ENCODE measurements at places on chromosomes 5 and 9.

GRCh38 chr5:138955013-138955660 lies 80.0 kb upstream of the LRRTM2 start:
- DNase-seq, result no peak

DNA sequence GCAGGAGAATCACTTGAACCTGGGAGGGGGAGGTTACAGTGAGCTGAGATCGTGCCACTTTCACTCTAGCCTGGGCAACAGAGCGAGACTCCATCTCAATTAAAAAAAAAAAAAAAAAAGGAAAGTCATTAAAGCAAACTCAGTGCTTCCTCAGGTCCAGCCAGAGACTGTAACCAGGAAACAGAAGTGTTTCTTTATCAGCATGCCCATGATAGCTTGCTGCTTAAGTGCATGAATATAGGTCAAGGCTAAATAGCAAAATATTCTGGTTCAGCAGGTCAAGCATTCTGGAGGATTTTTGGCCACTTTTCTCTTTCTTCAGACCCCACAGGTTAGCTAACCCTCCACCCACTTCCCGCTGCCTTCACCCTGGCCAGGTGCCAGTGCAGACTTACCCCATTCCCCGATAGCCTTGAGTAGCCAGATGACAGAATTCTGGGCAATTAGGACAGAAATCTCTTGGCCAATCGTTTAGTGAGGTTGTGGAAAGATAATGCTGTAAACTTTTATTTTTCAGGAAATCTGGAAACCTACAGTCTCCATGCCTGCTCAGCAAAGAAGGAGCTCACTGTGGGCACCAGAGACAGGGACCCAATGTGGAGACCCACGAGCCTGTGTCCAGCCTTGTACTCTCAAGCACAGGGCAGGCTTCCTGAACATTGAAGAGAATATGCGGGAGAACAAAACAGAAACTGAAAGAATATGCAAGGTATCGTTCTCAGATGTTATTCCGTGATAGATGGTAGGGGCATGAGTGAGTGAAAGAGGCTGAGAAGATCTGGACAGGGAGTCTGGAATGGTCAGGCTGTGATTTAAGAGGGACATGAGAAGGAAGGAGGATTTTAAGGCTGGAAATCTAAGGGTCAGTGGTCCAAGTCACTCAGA lies 4.2 kb upstream of the UGT3A2 start:
- DNase-seq, result no peak

DNA sequence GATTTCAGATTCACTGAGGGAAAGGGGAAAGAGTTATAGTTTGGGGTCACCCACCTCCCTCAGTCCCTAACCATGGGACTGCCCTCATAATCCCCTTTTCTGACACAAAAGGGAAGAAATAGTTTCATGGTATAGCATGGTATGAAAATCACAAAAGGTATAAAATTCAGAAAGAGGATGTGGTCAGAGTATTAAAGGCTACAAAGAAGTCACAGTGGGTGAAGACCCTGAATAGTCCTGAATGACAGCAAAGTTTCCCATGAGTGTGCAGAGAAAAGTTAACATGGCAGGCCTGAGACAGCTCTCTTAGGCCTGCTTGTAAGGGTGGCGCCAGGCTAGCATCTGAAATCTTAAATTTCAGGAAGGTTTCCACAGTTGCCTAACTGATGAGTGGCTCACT lies 290.6 kb upstream of the ZNF608 start:
- no peak for DNase-seq

DNA sequence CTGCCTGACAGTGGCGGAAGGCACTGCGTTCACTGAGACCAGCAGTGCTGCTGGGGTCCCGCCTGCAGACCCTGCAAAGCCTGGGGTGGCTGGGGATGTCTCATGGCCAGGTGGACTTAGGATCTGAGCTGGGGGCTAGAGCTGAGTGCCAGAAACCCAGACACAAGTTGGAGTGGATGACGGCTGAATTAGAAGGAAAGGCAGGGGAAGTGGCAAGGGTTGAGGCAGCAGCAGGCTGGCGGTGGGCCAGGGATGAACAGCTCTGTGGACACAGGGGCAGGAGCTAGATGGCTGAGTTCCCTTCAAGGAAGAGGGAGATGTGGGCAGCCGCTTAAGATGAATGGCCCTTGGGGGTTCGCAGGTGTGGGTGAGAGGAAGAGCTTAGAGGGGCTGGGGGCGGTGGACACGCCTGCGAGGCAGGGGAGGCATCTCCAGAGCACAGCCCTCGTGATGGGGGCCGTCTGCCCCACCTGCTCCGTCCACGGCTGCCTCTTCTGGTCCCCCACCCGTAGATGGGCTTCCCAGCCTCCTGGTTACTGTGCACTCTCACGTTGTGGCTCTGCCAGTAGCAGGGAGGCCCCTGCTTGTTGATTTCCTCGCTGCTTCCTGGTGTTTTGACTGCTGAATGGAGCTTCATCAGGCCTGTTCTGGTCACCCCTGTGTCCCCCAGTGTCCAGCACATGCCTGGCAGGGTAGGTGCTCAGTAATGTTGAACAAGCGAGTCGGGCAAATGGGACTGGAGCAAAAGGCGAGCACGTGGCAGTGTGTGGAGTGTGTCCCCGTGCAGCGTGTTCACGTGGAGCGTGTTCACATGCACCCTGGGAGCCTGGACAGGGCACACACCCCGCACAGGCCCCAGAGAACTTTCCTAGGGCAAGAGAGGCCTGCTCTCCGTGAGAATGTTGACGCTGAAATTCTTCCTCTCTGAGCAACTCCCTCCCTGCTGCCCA lies 168.2 kb downstream of the CACNA1B start:
- DNase-seq, result no peak

DNA sequence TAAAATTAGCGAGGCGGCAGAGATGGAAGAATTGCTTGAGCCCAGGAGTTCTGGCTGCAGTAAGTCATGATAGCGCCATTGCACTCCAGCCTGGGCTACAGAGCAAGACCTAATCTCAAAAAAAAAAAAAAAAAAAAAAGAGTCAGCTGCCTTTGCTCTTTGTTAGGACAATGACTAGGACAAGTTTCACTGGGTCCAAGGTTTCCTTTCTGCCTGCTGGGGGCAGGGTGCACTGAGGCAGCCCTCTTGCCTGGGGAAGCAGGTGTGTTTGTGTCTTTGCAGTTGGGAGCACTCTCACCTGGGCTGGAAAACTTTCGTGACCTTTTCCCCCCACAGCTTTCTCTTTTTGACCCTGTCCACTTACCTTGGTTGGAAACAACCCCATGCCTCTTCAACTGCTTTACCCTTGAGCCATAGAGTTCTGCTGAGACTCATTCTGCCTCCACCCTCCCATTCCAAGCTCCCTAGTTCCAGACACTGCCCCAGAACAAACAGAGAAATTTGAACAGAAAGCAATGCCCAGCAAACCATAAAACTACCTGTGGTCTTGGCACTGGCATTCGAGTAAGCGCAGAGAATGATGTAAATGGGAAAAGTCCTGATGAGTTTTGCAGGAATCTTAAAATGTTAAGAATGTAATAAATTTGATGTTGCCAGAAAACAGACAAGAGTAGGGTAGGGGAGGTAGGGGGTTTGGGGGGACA lies 17.0 kb upstream of the MYO10 start:
- no peak for DNase-seq

- no peak for DNase-seq
Measured at GRCh38 chr5:55160493-55161209, 680 bp downstream of the GPX8 start.

DNA sequence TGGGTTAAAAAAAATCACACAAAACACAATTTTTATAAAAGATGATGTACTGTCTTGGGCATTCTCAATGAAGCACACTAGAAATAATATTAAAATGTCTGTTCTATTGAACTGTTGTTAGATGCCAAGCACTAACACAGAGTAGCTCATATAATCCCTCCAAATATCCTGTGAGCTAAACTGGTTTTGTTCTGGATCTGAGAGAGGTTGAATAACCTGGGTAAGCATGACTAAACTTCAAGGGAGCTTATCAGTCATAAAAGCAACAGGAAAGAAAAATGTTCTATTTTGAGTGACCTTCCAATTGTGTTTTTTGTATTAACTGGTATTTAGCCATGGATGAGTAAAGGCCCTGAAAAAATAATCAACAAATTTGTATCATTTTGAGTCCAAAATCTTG lies 175.3 kb downstream of the SMC2 start:
- DNase-seq, result no peak

GRCh38 chr5:35860686-35861085 lies 4.0 kb downstream of the IL7R start:
- DNase-seq, result no peak

GRCh38 chr5:154753792-154754191 lies 1.4 kb upstream of the LARP1 start:
- DNase-seq, result no peak

GRCh38 chr5:127995556-127995955 lies 88.0 kb upstream of the SLC12A2 start:
- no peak for DNase-seq

- DNase-seq, result no peak
Measured at GRCh38 chr5:44160369-44160768, 228.9 kb downstream of the FGF10 start.

- DNase-seq, result no peak
Measured at GRCh38 chr5:165139262-165139661, 1633.8 kb downstream of the MAT2B start.

DNA sequence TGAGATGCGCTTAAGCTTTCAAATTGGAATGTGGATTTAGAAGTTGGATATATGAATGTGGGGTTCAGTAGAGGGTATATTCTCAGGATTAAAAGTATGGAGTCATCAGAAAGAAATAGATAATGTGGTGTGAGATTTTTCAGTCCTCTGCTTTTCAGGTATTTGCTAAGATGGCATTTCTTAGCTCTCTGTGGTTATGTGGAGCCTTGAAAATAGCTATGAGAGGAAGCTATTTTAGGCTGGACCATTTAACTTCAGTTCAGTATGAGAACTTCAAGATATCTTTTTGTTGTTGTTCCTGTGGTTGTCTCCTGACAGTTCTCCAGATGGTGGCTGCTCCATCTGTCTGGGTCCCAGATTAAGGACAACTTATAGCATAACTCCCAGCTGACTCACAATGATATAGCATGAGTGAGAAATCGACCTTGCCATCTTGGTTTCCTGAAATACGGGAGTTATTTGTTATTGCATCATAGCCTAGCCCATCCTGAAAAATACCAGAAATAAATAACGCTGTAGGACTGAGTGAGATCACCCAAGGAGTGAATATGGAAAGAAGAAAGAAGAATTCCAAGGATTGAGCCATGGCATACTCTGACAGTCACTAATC lies 461.5 kb downstream of the ANXA1 start:
- no peak for DNase-seq

GRCh38 chr9:35258660-35259474 lies 97.1 kb downstream of the UNC13B start:
- DNase-seq, result peak; percentile 14

- no peak for DNase-seq
Measured at GRCh38 chr5:118653183-118653582, 335.2 kb downstream of the DTWD2 start.

DNA sequence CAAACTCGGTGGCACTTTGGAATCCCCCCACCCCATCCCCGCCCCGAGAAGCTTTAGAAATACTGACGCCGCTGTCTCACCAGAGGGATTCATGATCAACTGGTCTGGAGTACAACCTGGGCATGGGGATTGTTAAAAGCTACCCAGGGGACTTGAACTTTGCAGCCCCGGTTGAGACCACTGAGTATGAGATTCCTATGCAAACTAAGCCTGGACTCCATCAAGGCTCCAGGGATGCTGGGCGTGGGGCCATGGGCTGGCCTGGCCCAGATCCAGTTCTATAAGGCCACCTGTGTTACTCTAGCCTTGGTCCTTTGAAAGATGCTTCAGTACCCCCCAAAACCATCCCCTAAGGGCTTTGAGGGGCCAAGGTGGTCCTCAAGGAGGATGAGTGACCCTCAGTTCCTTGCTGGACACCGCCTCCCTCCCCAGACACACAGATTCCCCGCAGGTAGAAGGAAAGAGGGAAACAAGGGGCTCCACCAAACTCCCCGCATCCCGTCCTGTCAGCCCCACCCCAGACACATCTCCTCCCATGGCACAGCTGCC lies 68.5 kb downstream of the MRPL36 start:
- no peak for DNase-seq

- no peak for DNase-seq
Measured at GRCh38 chr5:125032286-125032685, 285.8 kb upstream of the ZNF608 start.

DNA sequence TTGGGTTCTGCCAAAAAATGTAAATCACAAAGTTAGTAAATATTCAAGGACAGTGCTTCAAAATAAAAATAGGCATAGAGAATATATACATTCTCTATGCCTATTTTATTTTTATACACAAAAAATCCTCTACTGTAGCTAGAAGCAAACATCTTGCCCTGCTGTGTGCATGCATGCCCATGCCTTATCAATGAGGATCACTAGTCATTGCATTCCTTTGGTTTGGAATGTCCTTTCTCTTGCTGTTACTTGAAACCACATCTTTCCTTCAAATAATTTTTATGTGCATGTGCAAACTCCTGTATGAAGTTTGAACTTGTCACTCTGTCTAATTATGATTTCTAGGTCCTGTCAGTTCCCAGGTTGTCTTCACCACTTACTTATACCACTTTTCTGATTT lies 278.9 kb upstream of the IZUMO3 start:
- no peak for DNase-seq

GRCh38 chr5:72530196-72530595 lies 23.0 kb upstream of the ZNF366 start:
- DNase-seq, result no peak

GRCh38 chr5:65981548-65981947 lies 55.2 kb downstream of the ERBIN start:
- no peak for DNase-seq

DNA sequence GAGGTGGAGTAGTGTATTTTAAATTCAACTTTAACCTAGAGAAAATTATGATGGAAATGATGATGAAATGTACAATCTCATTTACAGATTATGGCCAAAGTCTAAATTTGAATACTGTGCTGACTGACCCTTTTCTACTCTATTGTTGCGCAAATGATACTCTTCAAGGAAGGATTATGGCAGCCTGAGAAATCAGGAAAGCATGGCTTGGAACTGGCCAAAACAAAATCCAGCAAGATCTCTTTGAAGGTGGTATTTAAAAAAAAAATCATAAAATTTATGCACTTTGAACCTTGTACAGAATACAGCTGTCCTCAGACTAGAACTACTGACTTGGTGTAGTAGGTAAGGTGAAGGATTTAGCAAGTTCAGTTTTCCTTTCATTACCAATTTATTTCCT lies 105.3 kb downstream of the NDUFAF2 start:
- DNase-seq, result no peak

DNA sequence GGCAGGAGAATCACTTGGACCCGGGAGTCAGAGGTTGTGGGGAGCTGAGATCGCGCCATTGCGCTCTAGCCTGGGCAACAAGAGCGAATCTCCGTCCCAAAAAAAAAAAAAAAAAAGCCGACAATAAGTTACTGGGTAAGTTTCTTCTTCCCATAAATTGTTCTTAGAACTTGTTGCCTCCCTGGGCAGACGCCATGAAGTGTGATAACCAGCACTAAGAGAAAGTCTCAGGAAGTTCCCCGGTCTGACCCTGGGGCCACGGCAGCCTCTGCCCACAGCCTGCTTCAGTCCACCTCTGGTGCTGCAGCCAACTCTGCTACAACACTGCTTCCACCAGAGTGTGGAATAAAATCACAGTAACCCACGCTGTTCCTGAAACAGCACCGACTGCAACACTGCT lies 19.1 kb downstream of the LPCAT1 start:
- DNase-seq, result no peak

GRCh38 chr9:133658442-133659431 lies 22.6 kb downstream of the DBH start:
- peak; percentile 38 for DNase-seq

- DNase-seq, result no peak
Measured at GRCh38 chr9:9410736-9411135, 1202.1 kb downstream of the PTPRD start.

Data from stimulated activated CD4-positive, alpha-beta T cell treated with anti-CD3 and anti-CD28 coated beads, TNF-alpha, amount 100 ng/mL, for 24 hours (primary cell).